IPS DF 6.9 (cell line): ENCODE measurements at places on chromosomes 7 and 10.

- DNase-seq = no peak
- no peaks in the 10 kb centered on the region for H3K27me3 ChIP-seq
- no peak overlapping the region for H3K27ac ChIP-seq
Measured at GRCh38 chr10:13633689-13634088, 46.9 kb downstream of the PRPF18 start.

GRCh38 chr7:116636997-116637396, 35.0 kb upstream of the MET start:
- DNase-seq = no peak
- H3K27me3 ChIP-seq = no peaks in the 10 kb centered on the region
- H3K36me3 ChIP-seq = no peaks in the 10 kb centered on the region
- H3K27ac ChIP-seq = no peak overlapping the region
- H3K4me1 ChIP-seq = no peaks in the 10 kb centered on the region

- H3K27me3 ChIP-seq = no peaks in the 10 kb centered on the region
- no peaks in the 10 kb centered on the region for H3K4me1 ChIP-seq
- no peak overlapping the region for H3K4me3 ChIP-seq
- no peaks in the 10 kb centered on the region for H3K36me3 ChIP-seq
Measured at GRCh38 chr10:82378146-82378545, 503.2 kb downstream of the NRG3 start.

GRCh38 chr10:24853661-24854060, 98.7 kb downstream of the PRTFDC1 start:
- no peaks in the 10 kb centered on the region for H3K27me3 ChIP-seq
- H3K27ac ChIP-seq = no peak overlapping the region
- 0 out of 2 replicates have a peak, but pooled peaks cover 2% of the 10 kb centered on the region for H3K4me1 ChIP-seq

GRCh38 chr7:134632937-134633540, 13.6 kb upstream of the BPGM start:
- no peak overlapping the region for H3K27ac ChIP-seq
- DNase-seq = no peak
- H3K4me1 ChIP-seq = no peaks in the 10 kb centered on the region
- H3K27me3 ChIP-seq = no peaks in the 10 kb centered on the region

- H3K4me3 ChIP-seq = no peak overlapping the region
- H3K27ac ChIP-seq = no peak overlapping the region
Measured at GRCh38 chr10:62619413-62619738, 185.1 kb upstream of the ADO start.

DNA sequence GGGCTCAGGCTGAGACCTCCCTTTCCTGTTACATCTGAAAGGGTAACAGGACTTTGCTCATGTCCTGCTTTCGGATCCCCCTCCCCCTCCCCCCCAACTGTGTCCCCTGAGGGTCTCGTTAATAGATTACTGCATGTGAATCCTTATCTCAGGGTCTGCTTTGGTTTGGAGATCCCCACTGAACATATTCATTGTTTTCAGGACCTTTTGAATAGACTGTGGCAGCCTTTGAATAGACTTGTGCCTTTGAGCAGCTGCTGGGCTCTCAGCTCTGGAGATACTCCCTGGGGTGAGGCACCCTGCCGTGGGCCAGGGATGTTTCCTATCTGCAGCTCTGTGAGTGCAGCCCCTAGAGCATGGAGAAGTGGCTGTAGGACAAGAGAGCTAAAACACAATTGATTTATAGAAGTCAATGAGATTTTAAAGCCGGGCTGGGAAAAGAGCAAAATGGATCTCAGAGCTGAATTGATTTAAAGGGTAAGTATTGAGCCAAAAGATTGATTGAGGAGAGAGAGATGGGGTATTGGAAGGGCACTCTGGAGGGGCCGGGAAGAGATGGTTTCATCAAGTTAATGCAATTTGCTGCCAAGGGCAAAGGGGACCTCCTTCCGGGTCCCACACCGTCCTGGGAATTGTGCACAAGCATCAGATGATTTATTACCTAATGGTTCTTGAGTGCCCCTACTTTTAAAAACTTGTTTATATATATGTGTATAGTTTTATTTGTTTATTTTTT, 9.9 kb downstream of the ARHGAP22 start:
- DNase-seq = no peak
- peaks cover 4% of the 10 kb centered on the region for H3K4me1 ChIP-seq
- no peak overlapping the region for H3K27ac ChIP-seq
- no peak overlapping the region for H3K4me3 ChIP-seq
- no peaks in the 10 kb centered on the region for H3K36me3 ChIP-seq

DNA sequence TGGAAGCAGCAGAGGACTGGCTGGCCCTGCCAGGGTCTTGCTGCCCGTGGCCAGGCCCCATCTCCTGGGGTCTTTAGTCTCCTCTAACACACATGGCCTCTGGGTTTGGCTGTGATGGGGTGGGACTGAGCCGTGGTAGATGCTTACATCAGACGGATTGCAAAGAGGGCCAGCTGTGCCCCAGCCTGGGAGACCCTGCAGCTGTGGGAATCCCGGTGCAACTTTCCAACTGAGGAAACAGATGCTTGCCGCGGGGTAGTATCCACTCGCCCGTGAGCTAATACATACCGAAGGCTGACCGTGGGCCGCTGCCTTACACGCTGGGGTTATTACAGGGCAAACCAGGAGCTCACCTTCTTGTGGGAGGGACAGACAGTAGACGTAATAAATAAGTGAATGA, 24.1 kb upstream of the SH2B2 start:
- no peaks in the 10 kb centered on the region for H3K27me3 ChIP-seq
- no peaks in the 10 kb centered on the region for H3K36me3 ChIP-seq
- no peak for DNase-seq

- no peaks in the 10 kb centered on the region for H3K36me3 ChIP-seq
- no peak overlapping the region for H3K4me3 ChIP-seq
- DNase-seq = no peak
- H3K27ac ChIP-seq = no peak overlapping the region
- no peaks in the 10 kb centered on the region for H3K4me1 ChIP-seq
Measured at GRCh38 chr10:91201213-91201996, 19.1 kb upstream of the PCGF5 start.

GRCh38 chr10:63416376-63416775, 49.4 kb downstream of the JMJD1C start:
- no peaks in the 10 kb centered on the region for H3K36me3 ChIP-seq
- no peak for DNase-seq
- H3K27me3 ChIP-seq = no peaks in the 10 kb centered on the region
- no peak overlapping the region for H3K27ac ChIP-seq
- no peaks in the 10 kb centered on the region for H3K4me1 ChIP-seq

DNA sequence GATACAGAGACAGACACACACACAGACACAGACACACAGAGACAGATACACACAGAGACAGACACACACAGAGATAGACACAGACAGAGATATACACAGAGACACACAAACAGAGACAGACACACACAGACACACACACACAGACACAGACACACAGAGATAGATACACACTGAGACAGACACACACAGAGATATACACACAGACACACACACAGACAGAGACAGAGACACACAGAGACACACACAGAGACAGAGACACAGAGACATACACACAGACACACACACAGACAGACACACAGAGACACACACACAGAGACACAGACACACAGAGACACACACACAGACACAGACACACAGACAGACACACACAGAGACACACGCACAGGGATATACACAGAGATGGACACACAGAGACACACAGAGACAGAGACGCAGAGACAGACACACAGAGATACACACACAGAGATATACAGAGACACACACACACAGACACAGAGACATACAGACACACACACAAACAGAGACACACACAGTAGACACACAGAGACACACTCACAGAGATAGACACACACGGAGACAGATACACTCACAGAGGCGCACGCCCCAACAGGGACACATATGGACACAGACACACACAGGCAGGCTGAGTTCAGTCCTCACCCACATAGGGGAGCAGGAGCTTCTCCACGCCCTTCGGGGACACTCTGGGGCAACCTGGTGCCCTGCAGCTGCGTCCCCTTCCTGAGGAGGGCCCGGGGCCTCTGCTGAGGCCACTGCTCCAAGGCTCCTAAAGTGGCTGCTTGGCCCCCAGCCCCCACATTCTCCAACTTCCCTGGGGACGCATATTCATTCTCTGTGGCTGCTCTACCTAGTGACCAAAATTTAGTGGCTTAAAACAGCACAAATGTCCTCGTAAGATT, 10.3 kb upstream of the PPP2R2D start:
- no peak overlapping the region for H3K4me3 ChIP-seq
- H3K27ac ChIP-seq = no peak overlapping the region
- no peaks in the 10 kb centered on the region for H3K4me1 ChIP-seq
- H3K36me3 ChIP-seq = no peaks in the 10 kb centered on the region
- no peaks in the 10 kb centered on the region for H3K27me3 ChIP-seq

DNA sequence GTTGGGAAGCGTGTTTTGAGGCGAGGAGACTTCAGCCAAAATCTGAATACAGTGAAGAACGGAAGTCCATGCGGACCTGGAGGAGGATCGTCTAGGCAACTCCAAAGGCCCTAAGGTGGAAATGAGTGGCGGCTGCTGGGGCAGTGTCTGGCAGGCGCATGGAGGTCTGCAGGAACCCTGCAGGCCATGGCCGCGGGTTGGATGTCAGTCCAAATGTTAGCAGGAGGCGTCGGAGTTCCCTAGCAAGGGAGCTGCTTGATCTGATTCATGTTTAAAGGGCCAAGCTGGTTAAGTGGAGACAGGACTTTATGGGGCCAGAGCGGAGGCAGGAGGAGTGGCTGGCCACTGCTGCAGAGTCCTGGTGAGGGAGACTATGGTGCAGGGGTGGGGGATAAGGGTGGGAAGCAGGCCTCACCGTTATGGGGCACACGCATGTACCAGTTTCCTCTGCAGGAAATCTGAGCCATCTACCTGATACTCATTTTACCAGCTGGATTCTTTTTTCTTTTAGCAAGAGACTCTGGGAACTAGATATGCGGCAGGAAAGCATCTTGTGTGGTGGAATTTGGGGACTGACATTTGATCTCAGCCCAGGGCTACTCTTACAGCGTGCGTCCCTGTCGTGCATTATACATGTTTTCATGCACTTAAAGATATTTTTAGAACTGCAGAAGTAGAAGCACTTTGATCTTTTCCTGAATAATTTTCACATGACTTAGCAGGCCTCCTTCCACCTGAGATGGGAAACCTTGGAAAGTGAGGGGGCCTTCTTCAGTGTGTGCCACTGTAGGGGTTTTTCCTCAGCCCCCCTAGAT, 6.6 kb upstream of the REPIN1 start:
- no peak overlapping the region for H3K4me3 ChIP-seq
- peaks cover 7% of the 10 kb centered on the region for H3K4me1 ChIP-seq
- no peak for DNase-seq

GRCh38 chr7:88299126-88299525, 7.6 kb downstream of the STEAP4 start:
- no peak overlapping the region for H3K4me3 ChIP-seq
- DNase-seq = no peak
- no peaks in the 10 kb centered on the region for H3K4me1 ChIP-seq
- no peak overlapping the region for H3K27ac ChIP-seq
- no peaks in the 10 kb centered on the region for H3K36me3 ChIP-seq
- no peaks in the 10 kb centered on the region for H3K27me3 ChIP-seq

GRCh38 chr7:156169474-156170370, 357.5 kb upstream of the SHH start:
- H3K4me3 ChIP-seq = no peak overlapping the region
- no peaks in the 10 kb centered on the region for H3K36me3 ChIP-seq
- DNase-seq = no peak
- no peaks in the 10 kb centered on the region for H3K27me3 ChIP-seq
